ENCODE measurements at places on chromosomes 1 and 21.
A peak's percentile ranks its signal among the peaks of the same experiment; 100 is the strongest.

- DNase-seq: no peak
Measured at GRCh38 chr1:16298653-16299052, 53.6 kb downstream of the FBXO42 start.

- no peak for DNase-seq
Measured at GRCh38 chr21:39096754-39097153, 86.5 kb downstream of the PSMG1 start.

DNA sequence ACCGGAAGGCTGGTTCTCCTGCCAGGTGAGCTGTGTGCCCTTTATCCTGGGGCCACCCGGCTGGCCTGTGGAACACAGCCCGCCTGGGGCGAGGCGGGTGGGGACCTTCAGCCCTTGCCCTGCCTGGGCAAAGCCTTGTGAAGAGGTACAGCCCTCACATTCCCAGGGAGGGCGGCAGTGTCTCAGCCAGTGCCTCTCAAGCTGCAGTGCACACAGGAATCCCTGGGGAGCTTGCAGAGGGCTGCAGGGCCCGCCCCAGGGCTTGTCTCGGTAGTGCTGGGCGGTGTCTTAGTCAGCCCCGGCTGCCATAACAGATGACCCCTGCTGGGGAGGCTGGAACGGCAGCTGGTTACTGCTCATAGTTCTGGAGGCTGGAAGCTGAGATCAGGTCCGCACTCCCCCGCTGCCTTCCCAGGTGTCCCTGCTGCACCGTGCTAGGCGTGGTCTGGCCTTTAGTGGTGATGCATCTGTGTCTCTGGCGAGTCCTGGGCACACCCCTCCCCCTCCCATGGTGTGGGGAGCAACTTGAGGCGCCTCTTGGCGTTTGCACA, 12.6 kb downstream of the DFFB start:
- DNase-seq: peak; percentile 16

DNA sequence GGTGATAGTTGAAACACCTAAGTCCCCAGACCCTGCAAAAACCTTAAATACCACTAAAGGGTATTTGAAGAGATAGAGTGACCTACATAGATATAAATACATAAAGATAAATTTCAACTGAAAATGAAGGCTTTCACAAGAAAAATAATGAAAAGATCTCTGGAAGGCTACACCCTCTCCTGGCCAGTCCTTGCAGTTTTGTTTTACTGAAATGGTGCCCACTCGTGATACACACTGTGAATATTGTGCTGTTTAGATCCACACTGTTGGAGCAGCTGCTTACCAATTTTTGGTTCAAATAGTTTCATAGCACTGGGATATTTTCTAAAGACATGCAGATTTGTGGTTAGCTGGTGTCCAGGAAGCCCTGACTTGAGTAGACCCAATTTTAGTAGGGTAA, 31.5 kb upstream of the RNF187 start:
- no peak for DNase-seq

- no peak for DNase-seq
Measured at GRCh38 chr1:197706601-197707000, 68.7 kb downstream of the DENND1B start.

- DNase-seq: no peak
Measured at GRCh38 chr21:42037516-42037915, 27.4 kb upstream of the ZBTB21 start.

GRCh38 chr1:206419250-206419649, 51.0 kb upstream of the IKBKE start:
- DNase-seq: no peak

DNA sequence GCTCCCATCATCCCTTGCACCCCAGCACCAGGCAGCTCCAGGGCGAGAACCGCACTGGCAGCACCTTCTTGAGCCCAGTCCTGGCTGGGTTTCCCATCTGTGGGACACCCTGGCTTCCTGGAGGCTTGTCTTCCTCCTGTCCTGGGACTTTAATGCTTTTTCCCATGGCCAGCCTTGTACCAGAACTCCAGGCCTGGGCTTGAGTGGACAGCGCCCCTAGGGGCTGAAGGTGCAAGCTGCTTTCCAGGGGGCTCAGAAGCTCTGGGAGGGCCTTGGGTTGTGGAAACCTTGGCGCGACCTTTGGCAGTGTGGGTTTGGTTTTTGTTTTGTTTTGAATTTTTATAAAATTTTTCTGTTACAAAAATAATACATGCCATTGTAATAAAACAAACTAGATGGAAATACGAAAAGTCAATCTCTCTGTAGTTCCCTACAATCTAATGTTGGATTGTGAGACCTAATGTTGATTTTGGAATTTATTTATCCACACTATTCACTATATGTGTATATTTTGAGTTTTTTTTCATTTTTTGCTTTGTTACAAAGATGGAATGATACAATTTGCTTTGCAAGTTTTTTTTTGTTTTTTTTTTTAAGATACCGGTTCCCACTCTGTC, 33.8 kb upstream of the RPL11 start:
- peak; percentile 40 for DNase-seq

DNA sequence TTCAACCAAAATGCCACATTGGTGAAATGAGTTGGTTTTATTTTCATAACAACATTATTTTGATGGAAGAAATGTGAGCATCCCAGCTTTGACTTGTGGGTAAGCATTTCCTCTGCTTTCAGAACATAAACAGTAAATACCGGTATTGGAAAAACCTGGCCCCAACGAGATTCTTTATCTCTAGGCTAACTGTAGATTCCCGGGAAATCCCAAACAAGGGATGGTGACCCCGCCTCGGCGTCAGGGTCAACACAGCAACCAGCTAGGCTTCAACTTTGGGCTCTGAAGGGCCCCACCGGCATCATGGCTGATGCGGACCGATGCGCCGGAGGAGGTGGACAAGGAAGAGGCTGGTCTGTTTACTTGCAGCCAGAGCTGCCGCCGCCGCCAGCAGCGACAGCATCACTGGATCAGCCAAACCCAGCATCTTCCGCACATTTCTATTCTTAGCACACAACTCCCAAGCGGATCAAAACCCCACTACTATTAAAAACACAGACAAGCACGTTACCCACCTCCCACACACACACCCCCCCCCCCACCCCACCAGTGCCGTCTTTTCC, 1.1 kb downstream of the AKT3 start:
- peak; percentile 62 for DNase-seq

All from fibroblast of upper back skin (primary cell).